GM20000 (cell line): ENCODE measurements at places on chromosomes 2 and 18.
A peak's percentile ranks its signal among the peaks of the same experiment; 100 is the strongest.

GRCh38 chr18:49691177-49691608, 122.1 kb downstream of the ACAA2 start:
- DNase-seq: no peak

GRCh38 chr2:33365264-33365970, 111.0 kb upstream of the RASGRP3 start:
- DNase-seq: no peak

GRCh38 chr2:108363024-108363907, 14.5 kb upstream of the SULT1C4 start:
- DNase-seq: no peak

GRCh38 chr18:2846636-2847316, at the start of gene EMILIN2:
Gene EMILIN2, plus strand, starts transcription at chr18:2847006. Its CDS starts 183 bp downstream, at chr18:2847189.
- DNase-seq: peak; percentile 86

GRCh38 chr2:96537734-96538486, 1.4 kb downstream of the ARID5A start:
- DNase-seq: no peak

DNA sequence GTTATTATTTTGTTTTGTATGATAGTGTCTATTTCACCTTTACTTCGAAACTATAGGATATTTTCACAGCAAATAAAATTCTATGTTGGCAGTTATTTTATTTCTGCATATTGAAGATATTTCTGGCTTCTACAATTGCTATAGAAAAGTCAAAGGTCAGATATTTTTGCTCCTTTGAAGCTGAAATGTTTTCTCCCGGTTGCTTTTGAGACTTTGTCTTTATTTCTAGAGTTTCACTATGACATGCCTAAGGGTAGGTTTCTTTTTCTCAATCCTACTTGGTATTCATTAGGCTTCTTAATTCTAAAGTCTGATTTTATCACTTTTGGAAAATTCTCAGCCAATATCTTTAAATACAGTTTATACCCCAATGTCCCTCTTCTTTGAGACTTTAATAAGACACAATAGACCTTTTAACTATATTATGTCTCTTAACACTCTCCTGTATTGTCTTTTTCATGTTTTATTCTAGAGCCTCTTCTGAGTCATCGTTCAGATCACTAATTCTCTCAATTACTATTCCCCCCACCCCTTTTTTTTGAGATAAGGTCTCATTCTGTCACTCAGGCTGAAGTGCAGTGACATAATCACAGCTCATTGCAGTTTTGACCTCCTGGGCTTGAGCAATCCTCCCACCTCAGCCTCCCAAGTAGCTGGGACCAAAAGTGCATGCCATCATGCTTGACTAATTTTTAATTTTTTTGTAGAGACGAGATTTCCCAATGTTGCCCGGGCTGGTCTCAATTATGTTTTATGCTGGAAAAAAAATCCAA, 50.5 kb downstream of the USP37 start:
- DNase-seq: peak; percentile 48

DNA sequence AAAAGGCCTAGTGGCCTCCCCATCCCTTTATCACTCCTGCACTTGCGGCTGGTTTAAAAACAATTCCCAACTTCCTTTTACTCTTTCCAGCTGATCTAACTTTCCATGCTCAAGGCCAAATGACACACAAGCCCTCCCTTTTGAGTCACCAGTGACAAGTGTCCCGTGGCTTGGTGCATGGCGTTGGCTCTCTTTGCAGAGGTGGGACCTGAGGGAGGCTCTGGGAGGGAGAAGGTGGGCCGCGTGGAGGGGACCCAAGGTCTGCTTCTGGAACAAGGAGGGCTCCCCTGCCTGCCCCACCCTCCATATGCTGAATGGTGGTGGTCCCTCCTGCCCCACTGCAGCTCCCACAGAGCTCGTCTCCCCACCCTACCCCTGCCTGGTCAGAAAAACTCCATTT, 30.8 kb upstream of the HPCAL1 start:
- DNase-seq: no peak

DNA sequence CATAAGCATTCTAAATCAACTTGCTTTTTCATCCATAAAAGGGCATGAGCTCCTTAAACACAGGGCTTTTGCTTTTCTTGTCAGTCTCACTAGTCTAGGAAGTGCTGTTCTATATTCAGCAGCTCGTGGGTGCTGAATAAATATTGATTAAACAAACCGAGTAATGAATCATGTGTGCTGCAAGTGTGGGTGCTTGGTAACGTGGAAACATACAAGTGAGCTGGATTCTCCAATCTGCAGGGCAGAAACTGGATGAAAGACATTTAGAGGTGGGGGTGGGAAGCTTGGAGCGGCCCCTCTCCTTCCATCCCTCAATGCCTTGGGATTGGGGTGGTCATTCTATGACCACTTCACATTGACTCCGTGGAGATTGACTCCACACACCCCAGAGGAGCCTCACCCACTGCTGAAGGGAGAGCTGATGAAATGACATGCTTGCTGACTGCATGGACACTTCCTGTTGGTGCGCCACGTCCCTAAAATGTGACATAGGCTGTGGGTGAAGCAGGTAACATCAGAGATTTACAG, 114.6 kb downstream of the DOCK10 start:
- DNase-seq: no peak

DNA sequence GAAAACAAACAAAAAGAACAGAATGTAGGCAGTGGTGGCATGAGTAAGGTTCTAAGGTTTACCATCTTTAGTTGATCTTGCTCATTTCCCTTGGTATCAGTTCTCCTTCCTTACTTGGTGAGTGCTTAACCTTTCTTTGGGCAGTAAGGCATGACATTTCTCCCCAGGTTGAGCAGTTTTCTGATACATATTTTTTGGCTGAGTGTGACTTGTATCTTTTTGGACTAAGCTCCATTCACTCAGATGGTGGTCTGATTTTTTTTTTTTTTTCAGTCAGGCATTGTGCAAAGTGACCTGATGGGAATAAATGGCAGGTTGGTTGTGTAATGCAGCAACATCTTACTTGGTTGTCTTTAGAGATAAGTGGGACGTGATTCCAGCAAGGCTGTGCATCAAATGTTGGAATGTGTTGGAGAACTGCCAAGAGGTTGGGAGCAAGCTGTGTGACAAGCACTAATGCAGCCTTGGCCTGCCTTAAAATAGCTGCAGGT, 15.1 kb downstream of the SPTBN1 start:
- DNase-seq: no peak

DNA sequence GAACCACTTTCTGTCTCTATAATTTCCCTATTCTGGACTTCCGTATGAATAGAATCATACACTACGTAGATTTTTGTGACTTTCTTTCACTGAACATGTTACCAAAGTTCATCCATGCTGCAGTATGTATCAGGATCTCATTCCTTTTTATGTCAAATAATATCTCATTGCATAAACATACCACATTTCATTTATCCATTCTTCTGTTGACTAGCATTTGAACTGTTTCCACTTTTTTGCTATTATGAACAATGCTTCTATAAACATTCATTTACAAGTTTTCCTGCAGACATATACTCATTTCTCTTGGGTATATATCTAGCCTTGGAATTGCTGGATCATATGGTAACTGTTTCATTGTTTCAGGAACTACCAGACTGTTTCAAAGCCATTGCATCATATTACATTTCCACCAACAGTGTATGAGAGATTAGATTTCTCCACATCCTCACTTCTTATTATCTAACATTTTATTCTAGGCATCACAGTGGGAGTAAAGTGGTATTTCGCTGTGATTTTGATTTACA, 186.2 kb downstream of the DYM start:
- no peak for DNase-seq

- no peak for DNase-seq
These were observed 23.4 kb upstream of the REEP1 start for GRCh38 chr2:86360776-86361175.

DNA sequence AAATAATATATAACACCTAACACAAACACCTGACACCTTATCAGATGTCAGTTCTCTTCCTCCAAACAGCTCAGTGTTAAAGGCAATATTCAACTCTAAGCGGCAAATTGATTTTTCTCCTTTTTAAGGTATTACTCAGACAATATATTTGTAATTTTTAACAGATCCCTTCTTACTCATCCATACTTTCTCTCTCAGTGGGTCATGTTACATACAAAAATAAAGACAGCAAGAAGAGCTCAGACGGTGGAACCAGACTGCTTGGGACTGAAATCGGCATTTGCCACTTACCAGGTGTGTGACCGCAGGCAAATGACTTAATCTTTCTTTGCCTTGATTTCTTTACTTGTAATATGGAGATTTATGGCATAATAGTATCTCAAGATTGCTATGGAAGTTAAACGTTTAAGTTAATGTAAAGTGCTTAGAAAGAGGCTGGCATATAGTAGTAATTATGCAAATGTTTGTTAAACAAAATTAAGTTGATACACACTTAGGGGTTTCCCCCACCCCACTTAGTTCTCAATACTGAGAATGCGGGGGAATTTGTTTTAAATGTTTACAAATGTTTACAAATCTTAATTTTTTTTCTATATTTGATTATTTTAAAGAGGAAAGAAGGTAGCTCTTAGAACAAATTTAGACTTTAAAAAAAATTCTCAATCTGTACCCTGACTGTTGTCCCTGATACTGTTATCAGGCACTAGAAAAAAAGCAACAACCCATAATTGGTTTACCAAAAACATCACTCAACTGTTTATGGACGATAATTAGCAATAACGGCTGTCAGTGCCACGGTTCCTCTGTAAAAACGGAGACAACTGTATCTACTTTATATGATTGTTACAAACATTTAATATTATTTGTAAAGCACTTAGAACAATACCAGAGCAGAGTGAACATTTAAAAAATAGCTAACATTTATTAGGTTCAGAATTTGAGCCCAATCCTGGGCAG, 25.6 kb downstream of the MAP3K2 start:
- no peak for DNase-seq

GRCh38 chr2:127609031-127609751, 36.8 kb upstream of the GPR17 start:
- no peak for DNase-seq

DNA sequence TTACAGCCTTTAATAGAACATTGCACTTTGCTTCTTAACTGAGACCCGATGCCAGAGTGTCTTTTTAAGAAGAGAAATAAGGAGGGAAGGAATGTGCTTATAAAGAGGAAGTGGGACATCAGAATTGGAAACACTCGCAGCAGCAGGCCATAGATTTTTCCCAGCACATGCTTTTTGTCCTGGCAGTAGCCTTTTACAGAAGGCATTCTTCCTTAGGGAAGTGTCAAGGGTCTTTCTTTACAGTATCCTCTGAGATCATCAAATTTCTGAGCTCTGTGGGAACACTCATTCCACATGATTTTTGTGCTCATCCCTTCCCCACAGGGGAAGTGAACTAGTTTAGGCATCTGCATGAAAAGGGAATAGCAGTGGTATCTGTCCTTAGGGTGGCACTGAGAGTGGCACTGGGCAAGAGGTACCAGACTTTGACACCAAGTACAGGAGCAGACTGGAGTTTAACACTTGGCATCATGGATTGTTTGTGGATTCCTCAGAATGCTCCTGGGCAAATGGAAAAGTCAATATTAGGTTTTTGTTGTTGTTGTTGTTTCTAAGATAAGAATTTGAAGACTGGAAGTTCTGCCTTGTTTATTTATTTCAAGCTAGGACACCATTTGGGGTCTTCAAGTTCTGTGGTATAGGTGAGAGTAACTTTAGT, 4.1 kb downstream of the MYO1B start:
- DNase-seq: no peak

GRCh38 chr2:241317391-241317790, 1.7 kb downstream of the SEPTIN2 start:
- no peak for DNase-seq

DNA sequence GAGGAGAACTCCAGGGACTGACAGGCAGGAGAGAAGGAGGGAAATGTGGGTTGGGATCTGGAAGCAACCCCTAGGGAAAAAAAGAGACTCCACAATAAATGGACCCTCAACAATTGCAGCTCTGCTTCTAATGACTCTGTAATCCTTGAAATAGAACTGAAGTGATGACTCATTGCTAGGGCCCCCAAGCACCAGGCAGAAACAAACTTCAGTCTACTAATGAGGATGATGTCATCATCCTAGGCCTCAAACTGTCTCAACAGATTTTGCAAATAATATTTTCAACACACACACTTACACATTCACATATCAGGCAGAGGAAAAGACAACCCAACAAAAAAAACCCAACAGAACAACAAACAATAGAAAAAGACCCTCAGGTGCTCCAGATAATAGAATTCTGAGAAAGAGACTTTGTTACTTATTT, 143.3 kb downstream of the HDAC4 start:
- DNase-seq: no peak

DNA sequence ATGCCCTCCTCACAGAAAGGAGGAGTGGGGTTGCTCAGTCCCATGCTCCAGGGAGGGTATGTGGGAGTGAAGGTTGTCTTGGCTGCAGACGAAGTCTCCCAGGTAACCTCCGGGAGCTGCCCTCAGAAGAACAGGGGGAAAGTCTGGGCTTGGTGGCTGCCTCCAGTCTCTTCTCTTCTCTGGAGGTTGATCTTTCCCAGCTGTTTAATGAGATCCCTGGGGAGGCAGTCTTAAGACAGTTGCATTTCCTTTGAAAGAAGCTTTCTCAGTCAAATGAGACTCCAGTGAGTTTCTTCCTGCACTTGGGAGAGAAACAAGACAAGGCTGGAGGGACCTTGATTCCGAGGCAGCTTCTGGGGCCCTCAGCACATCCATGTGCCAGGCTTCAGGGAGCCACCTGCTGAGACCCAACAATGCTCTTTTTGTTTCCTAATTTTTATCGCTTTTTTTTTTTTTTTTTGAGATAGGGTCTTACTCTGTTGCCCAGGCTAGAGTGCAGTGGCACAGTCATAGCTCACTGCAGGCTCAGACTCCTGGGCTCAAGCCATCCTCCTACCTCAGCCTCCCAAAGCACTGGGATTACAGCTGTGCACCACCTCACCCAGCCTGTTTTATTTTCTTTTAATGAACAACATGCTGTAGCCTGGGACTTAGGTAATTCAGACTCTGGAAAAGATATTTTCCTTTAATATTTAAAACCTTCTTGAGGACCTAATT, 71.7 kb upstream of the TPO start:
- DNase-seq: no peak

DNA sequence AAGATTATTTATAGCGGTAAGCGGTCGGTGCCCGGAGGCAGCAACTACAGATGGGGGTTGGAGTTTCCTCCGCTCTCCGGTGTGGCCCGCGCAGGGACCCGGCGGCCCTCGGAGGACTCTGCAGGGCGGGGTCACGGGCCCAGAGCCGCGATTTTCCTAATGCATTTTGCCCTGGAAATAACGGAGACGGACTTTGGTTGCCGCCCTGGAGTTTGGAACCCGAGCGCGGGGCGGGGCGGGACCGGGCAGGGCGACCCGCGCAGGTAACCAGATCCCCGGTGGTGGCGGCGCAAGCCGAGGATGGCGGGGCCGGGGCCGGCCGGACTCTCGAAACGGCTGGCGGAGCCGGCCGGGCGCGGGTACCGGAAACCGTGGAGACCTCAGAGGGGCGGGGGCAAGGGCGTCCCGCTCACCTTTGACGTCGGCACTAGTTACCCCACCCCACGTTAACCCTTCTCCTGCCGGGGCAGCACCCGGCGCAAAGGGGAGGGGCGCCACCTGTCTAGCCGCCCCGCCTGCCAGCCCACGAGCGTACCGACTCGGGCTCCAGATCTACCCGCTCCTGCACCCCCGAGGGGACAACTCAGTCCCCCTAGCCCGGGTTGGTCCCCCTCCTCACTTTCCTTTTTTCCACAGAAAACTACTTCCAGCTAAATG, 2.9 kb downstream of the CYP26B1 start:
- peak; percentile 45 for DNase-seq

GRCh38 chr18:48854780-48855179, 96.0 kb downstream of the SMAD7 start:
- DNase-seq: no peak
